HAP-1 (cell line): ENCODE measurements at places on chromosomes 12 and 14.

- no peak for DNase-seq
Measured at GRCh38 chr12:120936197-120936596, 32.0 kb upstream of the SPPL3 start.

DNA sequence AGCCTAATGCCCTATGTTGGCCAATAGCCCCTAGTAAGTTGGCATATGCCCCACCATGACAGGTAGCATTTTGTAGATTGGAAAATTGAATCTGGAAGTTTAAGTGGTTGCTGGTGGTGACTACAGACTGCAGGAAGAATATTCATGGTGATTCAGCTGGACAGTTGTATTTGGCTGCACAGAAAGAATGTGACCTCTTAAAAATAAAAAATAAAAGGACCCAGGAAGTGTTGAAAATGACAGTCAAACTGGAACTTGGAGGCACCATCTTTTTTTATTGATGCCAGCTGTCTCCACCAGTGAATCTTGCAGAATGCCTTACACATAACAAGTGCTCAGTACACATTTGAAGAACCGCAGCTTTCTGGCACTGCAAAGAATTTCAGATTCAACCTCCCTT, 73.9 kb downstream of the PRMT8 start:
- DNase-seq = no peak

DNA sequence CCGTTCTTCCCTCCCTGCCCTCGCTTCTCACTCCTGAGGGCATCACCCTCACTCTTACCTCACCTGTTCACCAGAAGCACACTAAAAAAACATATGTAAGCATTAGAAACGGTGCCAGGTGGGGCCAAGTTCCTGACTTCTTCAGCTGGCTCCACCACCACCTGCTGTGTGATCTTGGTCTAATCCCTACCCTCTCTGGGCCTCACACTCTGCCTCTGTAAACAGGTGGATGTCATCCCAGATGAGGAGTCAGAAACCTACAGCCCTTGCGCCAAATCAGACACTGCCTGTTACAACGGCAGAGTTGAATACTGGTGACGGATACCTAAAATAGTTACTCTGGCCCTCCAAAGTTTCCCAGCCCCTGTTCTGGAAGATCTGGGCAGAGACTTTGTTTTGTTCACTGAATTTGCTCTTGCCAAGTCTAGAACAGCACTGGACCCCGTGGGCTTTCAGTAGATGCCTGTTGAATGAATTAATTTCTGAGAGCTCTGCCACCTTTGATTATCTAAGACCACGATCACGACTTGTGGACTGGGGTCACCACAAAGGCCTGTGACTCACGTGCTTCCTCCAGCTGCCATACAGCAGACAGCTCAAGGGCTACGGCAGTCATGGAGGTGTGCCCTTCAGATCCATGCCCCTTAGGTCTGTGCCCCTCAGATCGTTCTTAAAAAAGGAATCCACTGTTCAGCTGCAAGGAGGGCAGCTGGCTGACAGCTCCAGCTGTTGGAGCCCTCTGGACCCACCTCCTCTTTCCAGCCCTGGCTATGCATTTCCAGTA, 71.9 kb downstream of the GSC start:
- no peak for DNase-seq

DNA sequence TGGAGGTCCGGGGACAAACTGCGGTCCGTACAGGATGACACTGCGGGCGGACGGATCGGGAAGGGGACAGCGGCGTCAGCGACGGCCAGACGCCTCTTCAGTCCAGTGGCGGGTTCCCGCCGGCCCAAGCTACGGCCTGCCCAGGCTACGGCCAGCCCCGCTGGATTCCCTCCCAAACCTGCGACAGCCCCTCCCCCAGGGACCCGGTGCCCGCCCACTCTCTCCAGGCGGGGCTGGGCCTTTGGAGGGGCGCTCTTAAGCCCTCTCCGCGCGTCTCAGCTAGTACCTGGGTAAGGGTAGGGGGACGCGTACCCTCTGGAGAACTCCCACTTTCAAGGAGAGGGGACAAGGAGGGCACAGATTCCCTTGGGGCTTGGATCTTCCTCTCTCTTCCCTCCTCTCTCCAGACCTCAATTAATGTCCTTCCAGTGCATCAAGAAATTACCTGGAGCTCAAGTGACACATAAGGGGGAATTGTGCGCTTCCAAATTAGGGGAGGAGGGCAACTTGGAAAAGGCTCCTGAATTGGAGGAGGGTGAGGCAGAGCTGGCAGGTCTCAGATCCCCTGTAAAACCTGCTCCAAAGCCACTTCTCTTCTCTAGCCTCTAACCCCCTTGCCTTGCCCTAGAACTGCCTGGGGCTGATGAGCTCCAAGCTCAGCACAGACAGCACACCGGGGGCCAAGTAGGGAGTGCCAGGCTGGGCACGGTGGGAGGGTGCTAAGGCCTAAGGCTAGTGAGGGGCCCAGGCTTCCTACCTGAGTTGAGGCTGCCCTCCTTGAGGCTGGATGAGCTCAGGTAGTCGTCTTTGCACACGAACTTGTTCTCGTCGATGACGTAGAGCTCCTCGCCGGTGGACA, 3.1 kb downstream of the LHX5 start:
- DNase-seq = no peak

DNA sequence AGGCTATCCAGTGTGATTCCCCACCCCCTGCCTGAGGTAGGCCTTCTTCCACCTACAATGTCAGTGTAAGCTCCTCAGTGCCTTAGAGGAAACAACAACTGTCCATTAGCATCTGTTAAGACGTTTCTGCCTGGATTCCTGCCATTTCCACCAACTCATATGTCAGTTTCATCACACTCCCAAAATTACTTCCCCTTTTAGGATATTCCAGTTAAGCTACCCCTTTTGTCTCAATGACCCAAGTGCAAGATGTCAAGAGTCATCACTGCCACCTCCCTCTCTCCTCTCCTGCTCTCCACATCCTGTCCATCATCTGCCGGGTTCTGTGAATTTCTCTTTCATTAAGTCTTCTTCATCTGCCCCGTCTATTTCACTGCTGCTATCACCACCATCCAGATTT, 189.4 kb downstream of the DPF3 start:
- no peak for DNase-seq

- DNase-seq = no peak
Measured at GRCh38 chr12:105384916-105385535, 54.5 kb downstream of the C12orf75 start.

DNA sequence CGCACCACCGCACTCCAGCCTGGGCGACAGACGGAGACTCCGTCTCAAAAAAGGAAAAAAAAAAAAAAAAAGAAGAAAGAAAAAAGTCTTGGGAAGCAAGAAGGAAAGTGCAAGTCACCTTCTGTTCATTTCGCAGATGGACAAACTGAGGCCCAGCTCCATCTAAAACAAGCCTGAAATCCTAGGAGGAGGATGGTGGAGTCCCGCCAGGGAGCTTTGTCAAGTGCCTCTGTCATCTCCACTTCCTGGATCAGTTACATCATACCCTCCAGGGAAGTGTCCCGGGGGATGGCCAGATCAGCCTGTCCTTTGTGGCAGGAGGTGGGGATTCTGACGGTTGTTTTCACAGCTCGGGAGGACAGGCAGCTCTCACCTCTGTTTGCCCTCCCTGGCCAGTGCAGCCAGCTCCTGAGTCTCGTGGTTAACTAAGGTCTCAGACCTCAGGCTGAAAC, 8.7 kb upstream of the SDSL start:
- DNase-seq = no peak

GRCh38 chr14:74705613-74706500, 7.0 kb downstream of the AREL1 start:
- DNase-seq = no peak

DNA sequence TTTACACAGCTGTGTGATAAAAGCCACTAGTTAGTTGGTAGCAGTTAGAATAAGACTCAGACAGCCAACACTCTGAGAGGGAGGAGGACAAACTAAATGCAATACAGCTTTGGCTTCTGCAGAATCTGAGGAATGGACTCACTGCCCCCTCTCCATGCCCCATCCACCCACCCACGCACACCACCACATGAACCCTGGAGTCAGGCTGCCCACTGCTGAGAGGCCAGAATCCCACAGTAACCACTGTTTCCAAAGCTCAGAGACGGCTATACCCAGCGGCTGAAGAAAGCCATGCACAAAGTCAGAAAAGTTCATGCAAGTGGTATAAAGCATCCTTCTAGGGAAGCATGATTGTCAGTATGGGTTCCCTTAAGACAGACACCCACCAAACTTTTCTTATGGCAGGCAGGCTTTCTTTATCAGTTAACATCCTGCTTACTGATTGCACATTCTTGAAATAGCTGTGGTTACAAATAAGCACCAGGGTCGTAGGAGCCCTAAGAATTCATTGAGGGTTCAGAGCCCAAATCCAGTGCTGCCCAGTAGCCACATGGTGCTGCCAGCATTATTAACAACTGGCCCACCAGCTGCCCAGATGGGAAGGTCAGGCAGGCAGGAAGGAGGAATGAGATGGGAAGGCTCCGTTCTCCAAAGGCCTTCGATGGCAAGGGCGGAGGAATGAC, 61.5 kb downstream of the NT5DC3 start:
- DNase-seq = no peak

DNA sequence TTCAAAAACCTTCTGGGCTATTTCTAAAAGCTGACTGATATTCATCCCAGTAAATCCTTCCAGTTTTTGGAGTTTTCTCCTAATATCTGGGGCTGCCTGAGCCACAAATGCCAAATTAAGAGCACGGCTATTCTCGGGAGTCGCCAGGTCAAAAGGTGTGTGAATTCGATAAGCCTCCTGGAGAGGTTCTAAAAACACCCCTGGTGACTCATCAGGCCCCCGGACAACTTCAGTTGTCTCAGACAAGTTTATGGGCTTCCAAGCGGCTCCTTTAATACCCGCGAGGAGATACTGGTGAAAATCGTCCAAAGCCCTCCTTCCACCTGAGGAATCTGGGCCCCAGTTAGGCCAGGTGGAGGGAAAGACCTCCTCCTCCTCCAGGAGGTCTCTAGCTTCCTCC, 677.1 kb downstream of the TMEM121 start:
- DNase-seq = no peak

GRCh38 chr12:115872212-115872611, 405.3 kb downstream of the MED13L start:
- no peak for DNase-seq

GRCh38 chr14:62322216-62322615, 560.0 kb downstream of the SNAPC1 start:
- DNase-seq = no peak
